H7 (cell line): ENCODE measurements at places on chromosomes 2 and 18. TPM values are rescaled to one million over a fixed set of nuclear protein-coding genes. Genes with fewer than 3 reads are reported as not detected.
A peak's percentile ranks its signal among the peaks of the same experiment; 100 is the strongest.

ALK gene
- 0.15 and 0.21 TPM in 2 replicates for total RNA-seq

GRCh38 chr2:168992591-168993349, 38.4 kb downstream of the ABCB11 start:
- DNase-seq = no peak

CNTNAP5 gene
- total RNA-seq = 0.04 and 0.28 TPM in 2 replicates

LOXHD1 gene
- 0.03 and 0.07 TPM in 2 replicates for total RNA-seq

GRCh38 chr18:62201870-62202269, 14.8 kb downstream of the RELCH start:
- DNase-seq = no peak

GRCh38 chr2:57906152-57906732, 140.4 kb upstream of the VRK2 start:
- DNase-seq = peak; percentile 27

DNA sequence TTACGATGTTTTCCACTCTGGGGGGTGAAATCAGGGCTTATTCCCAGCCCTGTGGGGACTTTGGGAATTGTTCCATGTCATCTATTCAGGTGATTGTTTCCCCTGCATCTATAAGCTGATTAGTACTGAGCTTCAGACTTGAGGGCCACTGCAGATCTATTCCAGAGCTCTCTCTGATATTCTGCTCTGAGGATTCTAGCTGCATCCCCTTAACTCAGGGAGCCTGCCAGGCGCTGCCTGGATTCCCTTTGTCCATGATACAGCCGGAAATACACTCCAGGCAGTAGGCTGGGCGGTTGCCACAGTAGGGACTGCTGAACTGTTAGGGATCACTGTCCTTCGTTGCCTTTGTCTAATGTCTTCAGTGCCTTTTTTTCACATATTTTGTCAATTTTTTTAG, 31.3 kb downstream of the PTRHD1 start:
- DNase-seq = no peak

- no peak for DNase-seq
These were observed 1.1 kb downstream of the SERPINB10 start for GRCh38 chr18:63908858-63909257.

ABCA12 gene
- not detected in 2 replicates for total RNA-seq

USP40 gene
- total RNA-seq = 10.8 and 23.1 TPM in 2 replicates

DNA sequence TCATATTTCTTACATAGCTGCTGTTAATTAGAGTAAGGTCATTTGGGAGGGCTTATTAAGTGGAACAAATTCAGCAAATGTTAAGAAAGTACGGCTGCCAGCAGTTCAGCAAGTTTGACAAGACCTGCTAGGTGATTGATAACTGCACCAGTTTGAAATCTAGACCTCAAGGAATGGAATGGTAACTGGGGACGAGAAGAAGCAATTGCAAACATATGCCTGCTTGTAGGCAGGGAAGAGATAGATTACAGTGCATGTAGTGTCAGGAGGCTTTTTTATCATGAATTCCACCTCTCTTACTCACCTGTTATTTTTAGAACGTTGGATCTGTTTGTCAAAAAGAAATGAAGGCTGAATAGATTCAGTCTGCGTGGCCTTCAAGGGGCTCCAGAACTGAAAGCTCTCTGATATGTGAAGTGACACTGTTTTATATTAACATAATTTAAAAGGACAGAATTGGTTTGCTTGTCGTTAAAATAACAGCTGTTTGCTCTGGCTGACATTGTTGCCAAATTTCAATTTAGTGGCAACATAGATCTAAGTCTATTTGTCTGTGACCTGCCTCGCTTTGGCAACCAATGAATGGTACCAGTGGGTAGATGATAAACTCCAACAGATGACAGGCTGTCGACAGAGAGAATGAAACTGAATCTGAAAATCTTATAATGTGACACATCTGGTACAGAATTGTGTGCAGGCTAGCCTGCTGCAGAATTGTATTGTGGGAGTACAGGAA, 199.3 kb downstream of the ZNF407 start:
- DNase-seq = no peak

- DNase-seq = no peak
These were observed 413.8 kb downstream of the FBXO15 start for GRCh38 chr18:73733806-73734314.

SLC30A3 gene
- total RNA-seq = 0.89 and 1.4 TPM in 2 replicates

ATG16L1 gene
- total RNA-seq = 52.1 and 64.8 TPM in 2 replicates
